ENCODE measurements at places on chromosomes 4 and X. TPM values are rescaled to one million over a fixed set of nuclear protein-coding genes. Genes with fewer than 3 reads are reported as not detected.

DNA sequence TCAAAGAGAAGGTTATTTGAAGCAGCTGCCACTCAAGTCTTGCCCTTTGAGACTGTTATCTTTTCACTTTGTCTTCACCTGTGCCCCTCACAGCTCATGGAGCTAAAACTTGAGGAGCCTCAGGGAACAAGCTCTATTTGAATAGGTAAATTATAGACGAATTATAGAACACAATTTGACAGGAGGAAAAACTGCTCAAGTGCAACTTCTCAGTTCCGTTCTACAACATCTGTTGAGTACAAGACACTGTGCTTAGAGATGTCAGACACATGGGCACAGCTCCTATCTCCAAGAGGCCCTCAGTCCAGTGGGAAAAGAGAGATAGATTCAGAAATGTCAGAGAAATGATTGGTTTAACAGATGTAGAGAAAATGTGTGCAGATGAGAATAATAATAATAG is 5.1 kb downstream of the PPP1R2C start:
- DNase-seq: no peak

DNA sequence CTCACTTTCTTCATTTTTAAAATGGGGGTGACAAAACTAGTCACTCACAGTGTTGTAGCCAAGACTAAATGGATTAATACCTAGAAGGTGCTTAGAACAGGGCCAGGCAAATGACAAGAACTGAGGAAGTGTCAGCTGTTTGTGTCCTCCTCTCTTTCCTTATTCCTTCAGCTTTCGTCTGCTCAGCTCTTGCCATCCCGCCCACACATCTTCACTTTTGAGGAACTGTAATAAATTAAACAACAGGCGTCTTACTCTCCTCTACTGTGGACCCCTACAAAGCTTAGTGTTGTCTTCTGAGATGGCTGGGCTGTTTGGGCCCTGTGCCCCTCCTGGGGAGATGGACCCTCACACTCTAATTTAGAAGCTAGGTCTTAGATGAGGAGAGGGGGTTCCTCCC is 2.7 kb downstream of the HPSE start:
- peak; percentile 25 for DNase-seq

GRCh38 chrX:109987884-109988283 is 15.0 kb upstream of the TMEM164 start:
- no peak for DNase-seq

GRCh38 chr4:85084371-85085094 is 118.0 kb upstream of the WDFY3 start:
- DNase-seq: peak; percentile 0

DNA sequence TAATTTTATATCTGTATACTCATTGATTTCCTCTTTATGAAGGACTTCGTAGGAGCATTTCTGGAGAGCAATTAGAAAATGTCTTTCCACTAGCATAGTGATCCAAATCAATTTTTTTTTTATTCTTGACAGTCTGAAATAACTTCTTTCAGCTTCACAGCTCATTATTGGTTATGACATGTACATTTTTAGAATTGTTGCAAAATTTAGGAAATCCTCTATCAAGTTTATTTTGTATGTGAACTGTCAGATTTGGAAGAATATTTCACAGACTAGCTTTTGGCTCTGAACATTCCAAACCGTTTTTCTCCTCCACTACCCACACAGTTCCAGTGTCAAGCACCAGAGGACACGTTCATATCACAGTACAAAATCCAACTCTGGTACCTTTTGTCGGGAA is 249.6 kb upstream of the ATOH1 start:
- no peak for DNase-seq

DNA sequence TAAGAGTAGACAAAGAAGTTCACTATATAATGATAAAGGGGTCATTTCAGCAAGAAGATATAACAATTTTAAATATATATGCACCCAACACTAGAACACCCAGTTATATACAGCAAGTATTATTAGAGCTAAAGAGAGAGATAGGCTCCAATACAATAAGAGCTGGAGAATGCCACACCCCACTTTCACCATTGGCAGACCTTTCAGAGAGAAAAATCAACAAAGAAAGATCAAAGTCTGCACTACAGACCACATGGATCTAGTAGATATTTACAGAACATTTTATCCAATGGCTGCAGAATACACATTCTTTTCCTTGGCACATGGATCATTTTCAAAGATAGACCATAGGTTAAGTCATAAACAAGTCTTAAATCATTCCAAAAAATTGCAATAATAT is 479.7 kb upstream of the DIAPH2 start:
- DNase-seq: no peak

DNA sequence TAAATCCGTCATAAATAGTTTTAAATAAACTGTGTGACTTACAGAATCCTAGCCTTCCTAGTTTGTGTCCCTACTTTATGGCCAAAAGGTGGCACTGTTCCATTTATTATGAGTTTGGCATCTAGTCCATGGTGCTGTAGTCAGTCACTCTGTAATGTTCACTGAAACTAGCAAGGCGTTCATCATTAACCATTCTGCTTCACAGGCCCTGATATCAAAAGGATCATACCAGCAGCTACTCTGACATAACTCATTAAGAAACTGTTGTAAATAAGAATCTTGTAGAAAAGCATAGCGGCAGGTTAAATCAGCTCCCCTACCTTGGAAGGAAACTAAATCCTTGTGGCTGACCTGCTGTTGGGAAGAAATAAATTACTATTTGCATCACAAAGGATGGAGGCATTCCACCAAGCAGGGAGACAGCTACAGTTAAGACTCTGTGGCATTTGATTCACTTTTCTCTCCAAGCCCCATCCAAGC is 919.6 kb upstream of the DIAPH2 start:
- no peak for DNase-seq

- no peak for DNase-seq
These were observed 113.8 kb upstream of the RBPJ start for GRCh38 chr4:26206999-26207398.

- no peak for DNase-seq
These were observed 25.1 kb upstream of the CLDN34 start for GRCh38 chrX:9942086-9942485.

- no peak for DNase-seq
These were observed 516.8 kb upstream of the SPANXN1 start for GRCh38 chrX:144730471-144730870.

GRCh38 chr4:37689353-37690095 is 3.3 kb upstream of the RELL1 start:
- DNase-seq: no peak

GRCh38 chrX:150361070-150361776 is 1.9 kb upstream of the MAMLD1 start:
- DNase-seq: peak; percentile 60

Gene POLA1
- 12.9 TPM for total RNA-seq

Gene GABRE
- under 0.01 TPM for total RNA-seq

Gene VSIG1
- total RNA-seq: not detected

Gene CCNB3
- total RNA-seq: under 0.01 TPM

Gene SLC49A3
- total RNA-seq: 5.9 TPM

Gene GK2
- total RNA-seq: not detected

Gene PFKFB1
- 0.27 TPM for total RNA-seq
